ENCODE measurements at places on chromosomes 16 and 17.

GRCh38 chr17:45270828-45271418 lies 9.0 kb upstream of the SPATA32 start:
- DNase-seq: peak; percentile 51

DNA sequence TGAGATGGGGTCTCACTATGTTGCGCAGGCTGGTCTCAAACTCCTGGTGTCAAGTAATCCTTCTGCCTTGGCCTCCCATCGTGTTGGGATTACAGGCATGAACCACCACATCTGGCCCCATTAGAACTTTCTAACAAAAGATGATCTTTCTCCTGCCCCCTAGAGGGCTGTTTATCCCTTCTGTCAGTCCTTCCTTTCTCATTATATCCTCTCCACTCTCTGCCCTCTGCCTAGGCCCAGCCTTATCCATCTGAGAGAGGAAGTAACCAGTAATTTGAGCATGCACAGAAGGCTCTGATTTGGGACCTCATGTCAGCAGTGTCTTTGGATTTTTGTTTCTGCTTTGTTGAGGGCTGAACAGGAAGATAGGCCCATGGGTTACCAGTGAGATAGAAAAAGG lies 4.4 kb upstream of the DHX40 start:
- DNase-seq: no peak

- no peak for DNase-seq
These were observed 1.1 kb downstream of the ACTG1 start for GRCh38 chr17:81511554-81511803.

DNA sequence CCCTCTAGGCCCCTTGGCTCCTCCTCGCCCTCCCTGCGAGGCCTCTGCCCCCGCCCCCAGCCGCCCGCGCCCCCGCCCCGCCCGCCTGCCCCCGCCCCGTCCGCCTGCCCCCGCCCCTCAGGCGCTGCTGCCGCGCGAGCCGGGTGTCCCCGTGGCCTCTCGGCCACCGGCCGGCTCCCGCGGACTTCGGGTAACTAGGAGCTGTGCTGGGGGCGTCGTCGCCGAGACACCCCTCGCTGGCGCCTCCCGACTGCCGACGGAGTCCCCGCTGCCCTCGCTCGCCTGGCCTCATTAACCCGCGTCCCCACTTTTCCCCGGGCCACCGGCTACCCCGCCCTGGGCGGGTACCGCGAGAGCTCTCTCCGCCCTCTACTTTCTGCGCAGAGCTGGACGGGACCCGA lies at the start of gene TLCD1:
TLCD1 (minus strand) TSS at position 8 of the 401 bp plus-strand sequence. CDS start 136 bp downstream, outside the sequence.
- DNase-seq: peak; percentile 59

GRCh38 chr16:51148678-51149228 lies 2.3 kb downstream of the SALL1 start:
- no peak for DNase-seq

- DNase-seq: no peak
These were observed 2.4 kb downstream of the GSDMA start for GRCh38 chr17:39965017-39965699.

DNA sequence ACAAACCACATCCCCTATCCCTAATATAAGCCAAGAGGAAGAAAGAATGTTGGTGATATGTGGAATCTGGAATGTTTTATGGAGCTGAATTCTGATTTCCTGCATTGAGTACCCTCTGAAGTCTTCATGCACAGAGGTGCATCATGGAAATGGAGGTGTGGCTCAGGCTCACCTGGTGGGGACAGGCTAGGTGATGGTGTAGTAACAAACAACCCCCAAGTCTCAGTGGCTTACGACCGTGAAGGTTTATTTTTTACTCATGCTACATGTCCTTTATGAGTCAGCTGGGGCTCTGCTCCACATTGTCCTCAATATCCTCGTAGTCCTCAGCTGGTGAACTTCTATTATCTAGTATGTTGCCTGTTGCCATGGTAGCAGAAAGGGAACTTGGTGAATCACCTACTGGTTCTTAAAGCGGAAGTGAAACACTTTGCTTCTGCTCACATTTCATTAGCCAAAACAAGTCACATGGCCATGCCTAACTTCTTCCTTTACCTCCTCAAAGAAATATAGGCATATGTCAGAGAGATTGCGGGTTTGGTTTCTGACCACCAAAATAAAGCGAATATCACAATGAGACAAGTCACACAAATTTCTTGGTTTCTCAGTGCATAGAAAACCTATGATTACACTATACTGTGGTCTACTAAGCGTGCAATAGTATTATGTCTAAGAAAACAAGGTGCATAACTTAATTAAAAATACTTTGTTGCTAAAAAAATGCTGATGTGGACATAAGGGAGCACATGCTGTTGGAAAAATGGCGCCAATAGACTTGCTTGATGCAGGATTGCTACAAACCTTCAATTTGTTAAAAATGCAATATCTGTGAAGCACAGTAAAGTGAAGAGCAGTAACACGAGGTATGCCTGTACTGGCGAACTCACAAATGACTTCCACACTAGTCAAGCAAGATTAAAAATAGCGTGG lies at the start of gene PMFBP1:
PMFBP1 (minus strand) TSS at position 51 of the 930 bp plus-strand sequence. CDS start 947 bp downstream, outside the sequence.
- DNase-seq: no peak

DNA sequence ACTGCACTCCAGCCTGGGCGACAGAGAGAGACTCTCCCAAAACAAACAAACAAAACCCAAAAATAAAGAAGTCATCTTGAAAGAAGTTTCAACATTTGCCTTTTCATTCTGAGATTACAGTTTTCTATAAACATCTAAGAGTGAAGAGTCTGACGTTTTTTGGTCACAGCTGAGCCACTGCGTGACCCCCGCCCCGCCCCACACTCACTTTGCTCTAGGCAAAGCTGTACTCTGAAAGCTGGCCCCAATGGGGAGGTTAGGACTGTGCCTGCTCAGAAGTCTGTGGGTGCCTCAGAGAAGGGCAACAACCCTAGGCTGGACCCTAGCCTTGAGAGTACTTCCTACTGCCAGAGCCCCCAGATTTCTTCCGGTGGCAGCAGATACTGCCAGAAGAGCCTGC lies 19.3 kb downstream of the CYB5D2 start:
- no peak for DNase-seq

DNA sequence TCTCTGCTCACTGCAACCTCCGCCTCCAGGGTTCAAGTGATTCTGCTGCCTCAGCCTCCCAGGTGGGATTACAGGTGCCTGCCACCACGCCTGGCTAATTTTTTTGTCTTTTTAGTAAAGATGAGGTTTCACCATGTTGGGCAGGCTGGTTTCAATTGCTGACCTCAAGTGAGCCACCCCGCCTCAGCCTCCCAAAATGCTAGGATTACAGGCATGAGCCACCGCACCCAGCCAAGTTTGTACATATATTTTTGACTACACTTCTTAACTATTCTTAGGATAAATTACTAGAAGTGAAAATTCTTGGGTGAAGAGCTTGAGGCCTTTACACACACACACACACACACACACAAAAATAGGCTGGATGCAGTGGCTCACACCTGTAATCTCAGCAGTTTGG lies 1.4 kb upstream of the ITGAM start:
- no peak for DNase-seq

- no peak for DNase-seq
These were observed 39.2 kb upstream of the PMFBP1 start for GRCh38 chr16:72211110-72211509.

- no peak for DNase-seq
These were observed 17.9 kb upstream of the B4GALNT2 start for GRCh38 chr17:49114703-49115102.

GRCh38 chr16:23874613-23875294 lies 39.0 kb downstream of the PRKCB start:
- no peak for DNase-seq

DNA sequence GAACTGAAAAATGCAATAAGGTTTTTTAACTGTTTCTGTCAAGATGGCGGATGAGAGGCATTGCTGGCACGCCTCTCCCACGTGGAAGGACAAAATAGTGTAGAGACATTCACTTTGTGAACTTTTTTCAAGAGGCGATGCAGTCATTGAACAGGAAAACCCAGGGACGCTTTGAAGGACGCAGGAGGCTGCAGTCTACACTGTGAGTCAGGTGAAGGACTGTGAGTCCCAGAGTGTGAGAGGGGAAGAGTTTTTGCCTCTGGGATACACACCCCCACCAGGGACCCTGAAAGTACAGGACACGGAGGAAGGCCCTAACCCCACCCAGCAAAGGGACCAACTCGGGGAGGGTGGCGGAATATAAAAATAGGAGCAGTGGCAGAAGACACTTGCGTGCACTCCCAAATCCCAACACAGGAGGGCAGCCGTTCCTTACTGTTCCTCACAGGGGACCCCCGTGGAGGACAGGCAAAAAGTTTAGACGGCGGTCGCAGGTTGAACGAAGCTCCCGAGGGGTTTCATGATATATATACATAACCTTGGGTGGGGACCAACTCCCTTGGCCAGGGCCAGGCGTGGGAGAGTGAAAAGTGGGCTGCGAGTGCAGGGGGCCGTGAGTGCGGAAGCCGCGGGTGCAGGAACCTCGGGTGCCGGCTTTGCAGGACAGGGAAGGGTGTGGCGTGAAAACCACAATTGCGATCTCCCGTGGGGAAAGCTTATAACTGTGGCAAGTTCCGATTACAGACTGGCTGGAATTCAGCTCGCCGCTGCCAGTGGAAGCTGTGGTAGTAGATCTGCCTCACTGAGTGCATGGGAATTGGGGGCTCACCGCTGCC lies 82.0 kb upstream of the ALOX12 start:
- peak; percentile 73 for DNase-seq

DNA sequence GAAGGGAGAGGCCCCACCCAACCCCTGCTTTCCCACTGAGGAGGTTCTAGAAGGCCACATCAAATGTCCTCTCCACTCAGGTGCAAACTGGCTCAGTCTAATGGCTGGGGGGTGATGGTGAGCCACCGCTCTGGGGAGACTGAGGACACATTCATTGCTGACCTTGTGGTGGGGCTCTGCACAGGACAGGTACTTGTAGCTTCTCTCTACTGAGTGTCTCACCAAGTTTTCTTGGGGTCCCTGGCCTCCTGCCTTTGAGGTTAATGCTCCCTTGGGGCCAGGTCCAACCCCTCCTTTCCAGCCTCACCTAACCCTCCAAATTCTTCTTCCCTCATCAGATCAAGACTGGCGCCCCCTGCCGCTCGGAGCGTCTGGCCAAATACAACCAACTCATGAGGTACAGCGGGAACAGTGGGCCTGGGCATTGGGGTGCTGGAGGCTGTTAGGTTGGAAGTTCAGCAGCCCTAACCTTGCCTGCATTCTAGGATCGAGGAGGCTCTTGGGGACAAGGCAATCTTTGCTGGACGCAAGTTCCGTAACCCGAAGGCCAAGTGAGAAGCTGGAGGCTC lies 5.7 kb downstream of the ENO3 start:
- DNase-seq: no peak

DNA sequence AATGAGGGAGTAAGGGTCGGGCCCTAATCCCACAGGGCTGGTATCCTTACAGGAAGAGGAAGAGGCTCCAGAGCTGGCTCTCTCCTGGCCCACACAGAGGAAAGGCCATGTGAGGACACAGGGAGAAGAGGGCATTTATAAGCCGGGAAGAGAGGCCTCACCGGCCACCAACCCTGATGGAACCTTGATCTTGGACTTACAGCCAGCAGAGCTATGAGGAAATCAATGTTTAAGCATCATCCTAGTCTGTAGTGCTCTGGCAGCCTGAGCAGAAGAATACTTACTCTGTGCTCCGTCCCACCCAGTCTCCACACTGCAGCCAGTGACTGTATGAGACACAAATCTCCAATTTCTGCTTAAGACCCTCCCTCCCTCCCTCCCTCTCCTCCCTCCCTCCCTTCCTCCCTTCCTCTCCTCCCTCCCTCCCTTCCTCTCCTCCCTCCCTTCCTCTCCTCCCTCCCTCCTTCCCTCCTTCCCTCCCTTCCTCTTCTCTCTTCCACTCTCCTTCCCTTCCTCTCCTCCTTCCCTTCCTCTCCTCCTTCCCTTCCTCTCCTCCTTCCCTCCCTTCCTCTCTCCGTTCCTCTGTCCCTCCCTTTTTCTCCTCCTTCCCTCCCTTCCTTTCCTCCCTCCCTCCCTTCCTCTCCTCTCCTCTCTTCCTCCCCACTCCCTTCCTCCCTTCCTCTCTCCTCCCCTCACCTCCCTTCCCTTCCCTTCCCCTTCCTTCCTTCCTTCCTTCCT lies 8.9 kb upstream of the TMEM220 start:
- DNase-seq: no peak

DNA sequence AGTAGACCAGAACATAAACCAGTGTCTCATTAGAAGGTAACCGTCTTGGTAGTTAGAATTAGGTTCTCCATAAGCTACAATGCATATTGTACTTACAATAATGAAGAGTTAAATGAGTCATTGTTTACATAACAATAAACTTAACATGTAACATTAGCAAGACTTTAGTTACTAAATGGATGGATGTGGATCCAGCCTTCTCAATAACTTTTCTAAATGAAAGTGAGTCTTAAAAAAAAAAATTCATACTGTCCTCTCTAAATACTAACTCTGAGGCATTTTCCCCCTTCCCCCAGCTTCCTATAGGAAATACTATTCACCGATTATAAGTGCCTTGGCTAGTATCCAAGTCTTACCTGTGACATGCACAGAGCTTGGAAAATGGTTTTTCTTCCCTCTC lies 155.3 kb downstream of the CYB561 start:
- no peak for DNase-seq

- no peak for DNase-seq
These were observed 263.2 kb downstream of the WWOX start for GRCh38 chr16:78362524-78363135.

DNA sequence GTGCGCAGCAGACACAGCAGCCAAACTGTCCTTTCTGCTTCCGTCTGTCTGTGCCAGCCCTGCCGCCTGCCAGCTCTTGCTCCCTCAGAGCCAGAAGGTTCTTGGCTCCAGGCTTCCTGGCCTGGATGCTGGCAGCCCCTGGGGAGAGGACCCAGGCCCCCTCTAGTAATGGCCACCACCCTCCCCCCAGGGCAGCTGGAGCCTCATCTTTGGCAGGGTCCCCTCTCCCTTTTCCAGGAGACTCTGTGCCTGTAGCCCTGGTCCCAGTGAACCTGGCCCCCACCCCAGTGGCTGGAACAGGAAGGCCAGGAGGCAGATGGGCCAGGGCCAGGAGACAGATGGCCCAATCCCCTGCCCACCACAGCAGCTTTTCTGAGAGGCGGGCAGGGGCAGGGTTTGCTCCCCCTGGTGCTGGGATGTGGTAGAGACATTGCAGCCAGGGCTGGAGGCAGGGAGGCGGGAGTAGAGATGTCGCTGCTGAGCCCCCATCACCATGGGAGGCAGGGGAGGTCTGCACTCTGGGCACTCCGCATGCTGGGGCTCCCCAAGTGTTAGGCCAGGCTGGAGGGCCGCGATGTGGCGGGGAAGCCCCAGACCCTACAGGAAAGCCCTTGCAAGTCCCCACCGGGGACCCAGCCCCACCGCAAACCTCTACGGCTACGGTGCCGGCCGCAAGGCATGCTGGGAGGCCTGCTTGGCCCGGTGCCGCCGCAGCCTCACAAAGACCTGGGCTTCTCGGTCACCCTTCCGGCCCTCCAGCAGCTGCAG lies 16.7 kb downstream of the UNC13D start:
- peak; percentile 53 for DNase-seq

- no peak for DNase-seq
These were observed 52.6 kb downstream of the NOS2 start for GRCh38 chr17:27747462-27748359.

GRCh38 chr17:38705523-38705802 lies 390 bp downstream of the MLLT6 start:
- DNase-seq: no peak

DNA sequence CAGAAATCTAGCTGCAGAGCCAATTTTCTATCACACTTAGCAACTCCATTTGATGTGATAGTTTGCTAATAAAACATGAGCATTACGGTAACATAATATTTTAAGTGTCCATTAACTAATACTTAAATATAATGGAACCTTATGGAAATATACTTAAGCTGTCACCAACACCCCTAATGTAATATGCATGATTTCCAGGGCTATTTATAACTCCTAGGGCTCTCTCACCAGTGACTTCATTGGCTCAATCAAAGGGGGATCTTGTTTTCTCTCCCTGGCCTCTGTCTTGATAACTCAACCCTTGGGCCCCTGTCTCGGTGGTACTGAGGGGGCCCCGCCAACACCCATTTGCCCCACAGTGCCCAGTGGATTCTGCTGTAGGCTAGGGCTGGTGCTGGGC lies 170.4 kb downstream of the SALL1 start:
- no peak for DNase-seq

Data from activated CD4-positive, alpha-beta T cell treated with anti-CD3 and anti-CD28 coated beads, Interleukin-2, amount 50 U/mL, for 4 hours (primary cell).